ENCODE measurements at places on chromosomes 6 and 20. TPM values are rescaled to one million over a fixed set of nuclear protein-coding genes. Genes with fewer than 3 reads are reported as not detected.

- DNase-seq: no peak
Measured at GRCh38 chr6:8113131-8113654, 10.8 kb upstream of the EEF1E1 start.

DNA sequence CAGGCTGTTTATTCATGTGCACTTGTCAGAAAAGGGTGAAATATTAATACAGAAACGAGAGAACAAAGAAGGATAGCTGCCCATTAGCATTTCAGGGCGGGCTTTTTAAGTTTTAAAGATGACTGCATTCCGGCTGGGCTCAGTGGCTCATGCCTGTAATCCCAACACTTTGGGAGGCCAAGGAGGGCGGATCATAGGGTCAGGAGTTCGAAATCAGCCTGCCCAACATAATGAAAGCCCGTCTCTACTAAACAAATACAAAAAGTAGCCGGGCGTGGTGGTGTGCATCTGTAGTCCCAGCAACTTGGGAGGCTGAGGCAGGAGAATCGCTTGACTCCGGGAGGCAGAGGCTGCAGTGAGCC lies 130.5 kb downstream of the HFE start:
- peak; percentile 48 for DNase-seq

DNA sequence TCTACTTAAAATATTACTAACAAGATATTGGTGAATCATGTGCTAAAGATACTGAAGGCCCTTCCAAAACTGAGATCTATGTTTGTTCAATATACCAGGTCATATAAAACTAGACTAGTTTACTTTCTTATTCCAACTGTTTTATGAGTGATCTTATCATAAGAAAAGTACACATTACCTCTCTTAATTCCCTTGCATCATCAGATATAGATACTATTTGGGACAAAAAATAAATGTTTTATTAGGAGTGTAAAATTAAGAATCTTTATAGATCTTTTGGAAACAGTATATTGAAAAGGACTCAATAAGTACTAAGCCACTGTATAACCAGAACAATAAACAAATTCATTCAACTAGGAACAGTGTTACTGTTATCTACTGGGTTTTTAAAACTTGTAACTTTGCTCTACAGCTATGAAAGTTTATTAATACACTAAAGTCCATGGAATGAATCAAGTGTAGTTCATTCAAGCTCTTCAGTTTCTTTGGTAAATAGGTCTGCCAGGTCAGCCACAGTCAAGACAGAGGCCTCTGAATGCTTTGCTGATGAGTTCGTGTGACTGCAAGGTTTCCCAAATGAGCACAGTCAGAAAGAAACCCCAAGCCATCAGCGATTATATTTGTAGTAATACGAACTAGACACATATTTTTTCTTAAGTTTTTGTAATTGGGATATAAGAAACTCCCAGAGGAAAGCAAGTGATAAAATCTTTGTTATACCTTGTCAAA lies 71.8 kb upstream of the FBXO30 start:
- no peak for DNase-seq

DNA sequence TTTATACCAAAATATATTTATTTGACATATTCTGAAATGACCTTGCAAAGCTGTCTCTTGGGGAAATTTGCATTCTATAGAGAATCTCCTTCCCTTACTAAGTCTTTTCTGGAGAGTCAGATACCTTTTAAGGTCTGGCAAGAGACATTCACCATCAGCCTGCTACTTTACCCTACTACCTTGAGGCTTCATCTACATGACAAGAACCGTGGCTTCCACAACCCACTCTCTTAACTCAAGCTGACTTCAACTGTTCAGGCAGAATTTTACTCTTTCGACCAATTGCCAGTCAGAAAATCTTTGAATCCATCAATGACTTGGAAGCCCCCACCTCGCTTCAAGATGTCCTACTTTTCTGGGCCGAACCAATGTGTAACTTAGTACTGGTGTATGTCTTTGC lies 314.2 kb downstream of the LAMA2 start:
- DNase-seq: no peak

GRCh38 chr20:57508381-57508780 lies 16.6 kb downstream of the CTCFL start:
- no peak for DNase-seq

SLC22A16 gene
- total RNA-seq: not detected

TRAPPC3L gene
- not detected for total RNA-seq

GRCh38 chr6:44264154-44265006 lies 971 bp downstream of the NFKBIE start:
- no peak for DNase-seq

DNA sequence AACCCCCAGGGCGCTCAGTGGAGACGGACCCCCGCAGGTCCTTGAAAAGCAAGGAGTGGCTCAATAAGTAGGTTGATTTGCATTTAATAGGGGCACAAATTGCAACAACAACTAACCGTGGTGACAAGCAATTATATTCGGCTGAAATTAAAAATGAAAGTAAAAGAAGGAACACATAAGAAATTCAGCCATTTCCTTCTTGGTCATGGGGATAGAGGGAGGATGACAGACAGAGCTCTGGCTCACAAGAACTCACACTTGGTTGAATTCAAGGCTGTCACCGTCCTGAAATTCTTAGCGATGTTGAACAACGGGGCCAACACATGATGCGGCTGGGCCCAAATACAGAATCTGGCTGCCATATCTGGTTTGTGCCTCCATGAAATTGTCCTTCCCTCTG lies 129.0 kb downstream of the EDN3 start:
- no peak for DNase-seq

DNA sequence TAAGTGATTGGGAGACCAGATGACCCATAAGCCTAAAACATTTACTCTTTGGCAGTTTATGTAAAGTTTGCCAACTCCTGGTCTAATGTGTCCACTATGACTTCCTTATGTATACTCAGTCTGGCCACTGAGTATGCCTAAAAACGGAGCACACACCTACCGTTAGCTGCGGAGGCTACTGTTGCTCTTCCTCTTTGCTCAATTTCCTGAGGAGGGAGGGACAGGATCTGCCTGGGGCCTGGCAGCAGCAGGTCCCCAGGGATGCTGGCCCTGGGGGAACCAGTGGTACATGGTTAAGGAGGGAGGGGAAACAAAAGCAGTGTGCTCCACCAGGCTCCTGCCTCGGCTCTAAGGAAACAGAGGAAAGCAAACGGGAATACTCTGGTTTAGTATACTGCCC lies 113.5 kb downstream of the CDYL start:
- no peak for DNase-seq

SH3BGRL2 gene
- total RNA-seq: 8.5 TPM

DNA sequence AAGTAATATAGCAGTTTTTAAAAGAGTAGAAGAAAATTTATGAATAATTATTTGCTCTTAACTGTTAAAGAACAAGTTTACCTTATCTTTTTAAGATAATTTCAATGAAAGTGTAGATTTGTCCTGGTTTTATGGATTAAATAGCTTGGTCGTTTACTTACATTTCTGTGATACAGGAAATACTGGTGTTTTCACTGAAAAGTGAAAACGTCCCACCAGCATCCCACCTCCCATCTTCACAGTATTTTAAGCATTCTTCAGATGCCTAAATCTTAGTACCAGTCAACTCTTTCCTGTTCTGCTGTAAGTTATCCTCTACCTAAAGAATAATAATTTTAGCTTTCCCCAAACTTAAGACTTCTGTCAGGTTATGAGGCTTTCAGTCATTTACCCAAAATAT lies 5.8 kb downstream of the TAB2 start:
- DNase-seq: no peak

DNA sequence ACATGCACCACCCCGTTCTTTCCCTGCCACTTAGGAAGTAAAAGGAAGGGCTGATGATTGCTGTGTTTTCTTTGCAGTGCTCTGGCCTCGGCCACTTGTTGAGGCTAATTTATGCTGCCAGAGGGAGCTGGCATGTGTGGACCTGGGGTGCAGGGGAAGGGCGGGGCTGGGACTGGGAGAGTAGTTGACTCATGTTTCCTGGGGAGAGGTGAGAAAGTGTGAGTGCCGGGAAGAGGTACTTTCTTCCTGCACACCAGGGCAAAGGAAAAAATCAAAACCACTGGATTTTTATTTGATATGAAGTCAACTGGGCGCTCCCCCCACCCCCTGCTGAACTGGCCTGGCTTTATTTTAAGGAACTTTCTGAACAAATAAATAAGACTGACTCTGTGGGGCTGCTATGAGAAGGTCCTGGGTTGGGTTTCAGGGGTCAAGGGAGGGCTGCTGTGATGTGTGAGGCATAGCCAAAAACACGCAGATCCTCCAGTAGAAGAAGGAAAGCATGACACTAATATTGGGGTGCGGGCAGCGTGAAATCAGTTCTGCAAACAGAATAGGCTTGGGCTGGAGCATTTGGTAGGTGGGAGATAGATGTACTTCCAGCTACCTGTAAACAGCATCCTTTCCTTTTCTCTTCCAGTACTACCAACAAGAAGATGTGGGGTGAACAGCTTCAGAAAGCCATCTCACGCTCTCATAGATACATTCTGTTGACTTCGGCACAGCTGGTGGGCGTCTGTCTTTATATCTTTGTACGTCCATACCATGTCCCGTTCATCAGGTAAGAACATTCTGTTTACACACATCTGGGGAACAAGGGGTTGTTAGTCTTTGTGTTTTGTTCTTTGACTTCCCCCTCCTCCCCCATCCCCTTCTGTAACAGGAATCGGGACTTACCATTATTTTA lies 87.5 kb downstream of the SYNJ2 start:
- no peak for DNase-seq

DEFB116 gene
- total RNA-seq: not detected

KIAA0408 gene
- 0.90 TPM for total RNA-seq

DNA sequence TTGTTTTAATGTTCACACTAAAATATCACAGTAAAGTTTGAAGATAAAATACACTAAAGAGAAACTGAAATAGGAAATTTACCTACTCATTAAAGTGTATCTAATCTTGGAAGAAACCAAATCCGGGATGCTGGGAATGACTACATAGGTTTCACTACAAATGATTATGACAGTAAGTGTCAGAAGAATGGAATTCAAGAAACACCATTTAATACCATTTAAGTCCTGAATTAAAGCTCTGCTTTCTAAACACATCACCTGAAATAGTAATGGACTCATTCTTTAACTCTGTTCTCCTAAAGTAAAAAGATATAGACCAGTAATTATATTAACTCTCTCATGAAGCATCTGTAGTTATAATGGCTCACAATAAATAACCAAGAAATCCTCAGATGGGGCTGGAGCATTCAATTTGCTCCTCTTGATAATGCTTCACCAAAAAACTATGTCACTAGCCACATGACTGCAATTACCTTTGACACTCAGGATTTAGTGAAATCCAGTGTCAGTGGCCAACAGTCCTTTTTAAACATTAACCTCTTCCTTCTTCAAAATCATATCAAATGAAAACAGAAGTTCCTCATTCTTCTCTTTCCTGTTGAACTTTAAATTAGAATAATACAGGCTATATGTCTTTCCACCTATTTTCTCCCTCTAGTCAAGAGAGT lies 41.4 kb downstream of the MAP7 start:
- DNase-seq: no peak

DNA sequence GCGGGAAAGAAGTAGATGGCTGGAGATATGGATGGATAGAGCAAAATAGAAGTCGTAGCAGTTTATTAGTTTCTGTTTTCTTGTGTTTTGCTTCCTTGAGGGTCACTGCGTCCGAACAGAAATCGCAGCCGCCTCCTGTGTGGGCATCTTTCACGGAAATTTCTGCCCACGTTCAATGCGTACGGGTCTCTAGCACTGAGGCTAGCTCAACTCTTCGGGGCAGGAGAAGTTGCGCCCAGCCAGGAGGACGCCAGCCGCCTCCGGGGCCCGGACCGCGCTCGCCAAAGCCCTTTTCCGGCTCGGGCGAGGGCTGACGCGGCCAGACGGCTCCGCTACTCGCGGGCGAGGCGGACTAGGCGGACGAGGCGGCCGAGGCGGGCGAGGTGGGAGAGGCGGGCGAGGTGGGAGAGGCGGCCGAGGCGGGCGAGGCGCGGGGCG lies 814 bp downstream of the TFAP2B start:
- DNase-seq: no peak

DNA sequence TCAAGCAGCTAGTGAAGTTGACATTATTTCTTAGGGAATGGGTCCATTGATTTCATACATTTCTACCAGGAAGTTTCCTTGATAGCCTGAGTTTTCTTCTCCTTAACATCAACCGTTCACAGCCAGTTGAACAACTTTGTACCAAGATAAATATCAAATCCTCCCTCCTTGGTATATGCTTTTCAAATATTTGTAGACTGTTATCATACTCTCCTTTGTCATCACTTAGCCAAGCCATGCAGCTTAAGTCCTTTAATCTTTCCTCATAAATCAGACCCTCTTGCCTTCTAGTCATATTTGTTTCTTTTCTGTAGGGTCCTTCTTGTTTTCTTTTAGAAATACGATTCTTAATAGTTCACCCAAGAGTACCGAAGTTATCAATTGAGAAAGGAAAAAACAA lies 25.6 kb downstream of the RFX6 start:
- no peak for DNase-seq

DNA sequence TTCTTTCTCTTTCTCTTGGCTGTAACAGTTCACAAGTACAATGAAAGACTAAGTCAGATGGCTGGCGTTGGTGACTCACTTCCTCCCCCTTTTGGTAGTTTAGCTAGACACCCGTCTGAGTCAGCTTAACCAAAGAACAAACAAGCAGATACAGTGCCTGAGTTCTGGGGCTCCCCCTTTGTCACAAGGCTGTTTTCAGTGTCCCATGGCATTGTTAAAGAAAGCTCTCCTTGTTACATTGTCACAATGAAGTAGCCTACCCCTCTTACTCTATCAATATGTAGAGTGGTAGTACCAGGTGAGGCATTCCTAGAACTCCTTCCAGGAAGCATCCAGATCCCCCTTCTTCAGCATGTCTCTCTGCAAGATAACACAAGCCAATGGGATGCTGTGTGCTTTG lies 38.6 kb downstream of the KIAA0408 start:
- DNase-seq: peak; percentile 96

Data from Panc1 (cell line).